ENCODE measurements at places on chromosomes 1 and 21.

- no peak for DNase-seq
These were observed 3.7 kb upstream of the SLC1A7 start for GRCh38 chr1:53145942-53146708.

GRCh38 chr1:109516872-109517271 is 7.3 kb upstream of the AMIGO1 start:
- DNase-seq: no peak

DNA sequence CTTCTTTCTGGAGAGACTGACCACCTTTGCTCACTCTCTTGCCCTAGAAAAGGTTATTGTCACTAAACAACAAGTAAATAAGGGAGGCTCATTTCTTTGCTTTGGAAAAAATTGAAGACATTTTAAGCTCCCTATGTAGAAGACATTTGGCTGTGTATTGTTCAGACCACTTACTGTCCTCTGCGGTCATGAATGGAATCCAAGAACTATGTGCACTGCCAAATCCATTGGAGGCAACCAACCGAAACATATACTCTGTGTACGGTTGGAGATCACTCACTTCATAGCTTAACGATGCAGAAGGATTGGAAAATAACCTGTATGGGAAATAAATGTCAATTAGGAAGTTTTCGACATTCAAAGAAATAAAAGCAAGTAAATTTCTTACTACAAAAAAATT is 332.8 kb downstream of the KCTD3 start:
- DNase-seq: no peak

DNA sequence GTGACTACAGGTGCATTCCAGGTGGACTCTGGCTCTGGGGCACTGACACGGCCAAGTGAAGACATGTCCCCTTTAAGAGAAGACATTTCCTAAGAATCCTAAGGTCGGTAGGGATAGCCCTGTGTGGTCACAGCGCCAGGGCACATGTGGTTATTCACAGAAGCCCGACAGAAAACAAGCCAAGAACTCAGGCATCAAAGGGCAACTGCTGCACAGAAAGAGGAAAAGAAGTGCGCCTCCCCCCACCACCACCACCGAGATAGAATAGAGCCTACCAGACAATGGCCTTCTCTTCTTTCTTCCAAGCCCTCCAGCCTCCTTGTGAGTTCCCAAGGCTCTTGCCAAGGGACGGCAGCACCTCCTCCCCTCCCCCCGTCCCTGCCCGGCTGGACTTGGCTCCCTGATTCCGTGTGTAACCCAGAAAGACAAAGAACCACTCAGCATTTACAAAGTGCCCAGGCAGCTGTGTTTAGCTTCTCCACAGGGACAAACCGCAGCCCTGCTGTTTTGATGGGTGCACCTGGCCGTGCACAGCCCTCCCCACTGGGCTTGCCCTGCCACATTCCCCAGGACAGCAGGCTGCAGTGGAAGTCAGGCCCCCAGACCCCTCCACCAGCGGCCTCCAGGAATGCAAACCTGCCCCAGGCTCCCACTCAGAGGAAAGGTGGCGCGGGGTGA is 30.2 kb downstream of the TMPRSS2 start:
- no peak for DNase-seq

GRCh38 chr1:205150651-205151428 is 29.1 kb upstream of the RBBP5 start:
- no peak for DNase-seq

- DNase-seq: no peak
These were observed 27.7 kb downstream of the STYXL2 start for GRCh38 chr1:167121375-167122120.

DNA sequence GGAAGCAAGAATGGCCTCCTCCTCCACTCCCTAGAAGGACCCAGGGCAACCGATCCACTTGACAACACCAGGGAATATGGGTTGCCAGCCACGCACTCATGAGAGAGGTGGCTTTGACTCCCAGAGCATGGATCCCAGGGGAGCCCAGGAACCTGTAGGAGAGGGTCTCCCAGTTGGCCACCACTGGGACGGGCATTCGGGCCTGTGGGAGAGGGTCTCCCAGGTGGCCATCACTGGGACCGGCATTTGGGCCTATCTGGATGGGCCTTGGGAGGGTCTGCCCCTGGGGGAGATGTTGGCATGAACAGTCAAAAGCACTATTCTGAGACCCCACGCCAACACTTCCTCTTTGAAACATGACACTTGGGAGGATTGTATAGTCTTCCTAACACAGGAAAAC is 565 bp downstream of the TFF1 start:
- no peak for DNase-seq

DNA sequence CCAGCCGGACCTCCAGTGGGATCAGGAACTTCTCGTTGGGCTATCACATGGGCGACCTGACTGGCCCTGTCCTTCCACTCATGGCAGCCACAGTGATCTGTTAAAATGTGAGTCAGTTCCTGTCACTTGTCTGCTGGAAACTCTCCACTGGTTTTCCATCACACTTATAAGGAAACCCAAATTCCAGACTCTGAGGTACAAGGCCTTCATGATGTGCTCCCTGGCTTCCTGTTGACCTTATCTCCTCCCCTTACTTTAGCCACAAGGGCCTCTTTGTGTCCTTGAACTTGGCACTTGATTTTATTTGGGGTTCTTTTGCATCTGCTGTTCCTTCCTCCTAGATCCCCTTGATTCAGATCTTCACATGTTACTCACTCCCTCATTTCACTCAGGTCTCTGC is 96.8 kb downstream of the TENT5C start:
- DNase-seq: no peak

- peak; percentile 97 for DNase-seq
These were observed 4.4 kb downstream of the ENTREP3 start for GRCh38 chr1:155250633-155251449.

GRCh38 chr1:78045926-78046778 is at the start of gene GIPC2:
GIPC2 (plus strand) TSS chr1:78045966; CDS start chr1:78046095, 129 bp downstream.
- DNase-seq: peak; percentile 18

DNA sequence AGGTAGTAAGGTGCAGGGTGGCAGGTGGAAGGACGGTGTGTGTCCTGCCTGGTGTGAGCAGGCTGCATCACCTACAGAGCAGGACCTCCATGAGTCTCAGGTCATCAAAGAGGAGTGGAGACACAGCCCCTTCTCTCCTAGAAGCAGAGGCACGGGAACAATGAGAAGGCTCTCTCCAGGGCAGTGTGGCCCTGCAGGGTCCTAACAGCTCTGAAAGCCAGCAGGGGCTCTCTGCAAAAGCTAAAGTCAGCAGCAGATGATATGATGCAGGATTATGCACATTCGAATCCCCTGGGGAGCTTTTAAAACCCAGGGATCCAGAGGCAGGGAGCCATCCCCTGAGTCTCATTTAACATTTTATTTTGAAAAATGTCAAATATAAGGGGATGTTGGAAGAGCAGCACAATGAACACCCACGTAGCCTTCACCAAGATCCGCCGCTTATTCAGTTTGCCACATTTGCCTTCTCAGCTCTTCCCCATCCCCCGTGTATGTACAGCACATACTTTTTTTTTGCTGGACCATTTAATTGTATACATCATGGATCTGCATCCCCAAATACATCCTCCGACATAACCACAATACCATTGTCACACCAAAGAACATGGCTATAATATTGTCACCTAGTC is 88.1 kb downstream of the CNIH3 start:
- DNase-seq: no peak

- no peak for DNase-seq
These were observed 46.7 kb downstream of the CAMK2N1 start for GRCh38 chr1:20439282-20439681.

DNA sequence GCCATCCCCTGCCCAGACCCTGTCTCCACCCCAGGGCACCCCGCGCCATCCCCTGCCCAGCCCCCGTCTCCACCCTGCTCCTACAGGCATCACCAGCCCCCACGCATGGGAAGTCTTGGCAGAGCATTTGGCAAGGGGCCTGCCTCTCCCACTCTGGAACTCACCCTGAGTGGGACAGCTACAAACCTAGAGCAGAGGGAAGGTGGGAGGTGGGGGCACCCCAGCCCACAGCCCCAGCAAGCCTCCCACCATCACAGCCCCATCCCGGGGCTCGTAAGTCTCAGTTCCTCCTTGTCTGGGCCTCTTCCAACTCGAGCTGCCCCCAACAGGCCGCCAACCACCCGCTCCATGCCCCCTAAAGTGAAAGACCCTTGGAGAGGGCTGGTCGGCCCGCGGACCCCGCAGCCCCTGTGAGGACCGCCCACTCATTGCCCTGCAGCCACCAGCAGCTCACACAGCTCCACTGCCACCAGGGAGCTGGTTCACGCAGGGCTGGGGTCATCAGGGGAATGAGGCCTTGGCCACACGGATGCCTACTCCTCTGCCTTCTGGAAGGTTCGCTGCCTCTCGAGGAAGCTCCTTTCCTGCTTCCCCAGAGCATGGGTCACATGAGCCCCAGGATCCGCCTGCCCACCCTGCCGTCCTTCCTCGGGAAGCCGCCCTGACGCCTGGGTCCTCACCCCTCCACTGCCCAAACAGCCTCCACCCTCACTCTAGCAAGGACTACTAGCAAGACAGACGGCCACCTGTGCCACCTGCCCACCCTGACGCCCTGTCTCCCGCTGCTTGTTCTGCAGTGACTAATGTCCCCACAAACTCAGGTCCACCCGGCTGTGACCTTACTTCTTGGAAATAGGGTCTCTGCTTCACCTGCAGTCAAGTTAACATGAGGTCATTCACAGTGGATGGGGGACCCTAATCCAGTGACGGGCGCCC is 14.4 kb downstream of the MEGF6 start:
- DNase-seq: no peak

- no peak for DNase-seq
These were observed 73.1 kb upstream of the LPGAT1 start for GRCh38 chr1:211903490-211904245.

- no peak for DNase-seq
These were observed 68.8 kb upstream of the SSX2IP start for GRCh38 chr1:84758968-84759491.
